ENCODE measurements at places on chromosomes 11 and 22. TPM values are rescaled to one million over a fixed set of nuclear protein-coding genes. Genes with fewer than 3 reads are reported as not detected.

DNA sequence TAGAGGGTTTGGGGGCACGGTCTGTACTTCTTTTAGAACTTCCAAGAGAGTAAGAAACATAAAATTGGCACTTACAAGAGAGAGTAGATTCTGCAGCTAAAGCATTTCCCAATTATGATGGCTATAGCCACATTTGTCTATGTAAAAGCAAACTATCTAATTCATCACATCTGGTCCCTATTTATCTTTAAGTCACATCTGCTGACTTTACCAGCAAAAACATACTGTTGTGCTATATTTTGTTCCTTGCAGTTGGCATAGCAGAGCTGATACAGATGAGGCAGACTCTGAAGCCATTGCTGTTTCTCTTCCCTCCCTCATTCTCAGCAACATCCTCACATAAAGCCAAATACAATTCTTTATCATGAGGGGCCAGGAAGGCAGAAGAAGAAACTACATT lies 1533.5 kb upstream of the RAG2 start:
- DNase-seq = no peak

DNA sequence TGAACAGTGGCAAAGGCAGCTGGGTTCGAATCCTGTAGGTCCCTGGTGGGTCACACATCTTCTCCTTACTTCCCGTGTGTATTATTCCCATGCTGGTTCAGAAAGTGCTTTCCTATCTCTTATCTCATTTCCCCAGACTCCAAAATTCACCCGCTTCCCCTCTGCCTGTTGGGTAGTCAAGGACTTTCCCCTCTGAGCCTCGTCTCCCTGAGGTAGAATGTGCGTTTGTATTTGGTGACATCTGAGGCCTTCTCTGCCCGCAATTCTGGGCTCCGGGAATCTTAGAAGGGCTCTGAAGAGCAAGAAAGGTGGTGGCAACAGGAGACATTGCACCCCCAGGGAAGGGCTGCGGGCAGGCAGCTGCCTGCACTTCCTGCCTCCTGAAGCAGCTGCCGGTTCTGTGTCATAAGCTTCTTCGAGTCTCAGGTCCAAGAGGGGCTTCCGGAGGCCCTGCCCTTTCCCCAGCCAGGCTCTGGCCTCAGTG lies 5.9 kb downstream of the LRRC32 start:
- DNase-seq = peak; percentile 9

GRCh38 chr11:108902027-108902469 lies 237.2 kb downstream of the DDX10 start:
- DNase-seq = no peak

- DNase-seq = no peak
Observed at GRCh38 chr11:122155765-122156527, 39.9 kb upstream of the BLID start.

DNA sequence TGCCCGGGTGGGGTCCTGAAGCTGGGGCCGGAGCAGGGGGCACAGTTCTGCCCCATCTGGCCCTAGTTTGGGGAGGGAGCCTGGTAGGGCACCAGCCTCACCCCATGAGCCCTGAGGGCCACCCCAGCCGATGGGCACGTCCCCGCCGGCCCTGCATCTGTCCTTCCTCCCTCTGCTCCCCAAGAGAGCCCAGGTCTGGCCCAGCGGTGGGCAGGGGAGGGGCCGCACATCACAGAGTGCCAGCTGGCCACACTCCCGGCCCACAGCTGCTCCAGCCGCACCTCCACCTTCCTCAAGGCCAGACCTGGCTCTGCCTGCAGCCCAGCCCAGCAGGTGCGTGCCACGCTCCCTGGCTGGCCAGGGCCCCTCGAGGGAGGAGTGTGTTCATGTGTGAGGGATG lies 21.6 kb downstream of the BRSK2 start:
- DNase-seq = no peak

DNA sequence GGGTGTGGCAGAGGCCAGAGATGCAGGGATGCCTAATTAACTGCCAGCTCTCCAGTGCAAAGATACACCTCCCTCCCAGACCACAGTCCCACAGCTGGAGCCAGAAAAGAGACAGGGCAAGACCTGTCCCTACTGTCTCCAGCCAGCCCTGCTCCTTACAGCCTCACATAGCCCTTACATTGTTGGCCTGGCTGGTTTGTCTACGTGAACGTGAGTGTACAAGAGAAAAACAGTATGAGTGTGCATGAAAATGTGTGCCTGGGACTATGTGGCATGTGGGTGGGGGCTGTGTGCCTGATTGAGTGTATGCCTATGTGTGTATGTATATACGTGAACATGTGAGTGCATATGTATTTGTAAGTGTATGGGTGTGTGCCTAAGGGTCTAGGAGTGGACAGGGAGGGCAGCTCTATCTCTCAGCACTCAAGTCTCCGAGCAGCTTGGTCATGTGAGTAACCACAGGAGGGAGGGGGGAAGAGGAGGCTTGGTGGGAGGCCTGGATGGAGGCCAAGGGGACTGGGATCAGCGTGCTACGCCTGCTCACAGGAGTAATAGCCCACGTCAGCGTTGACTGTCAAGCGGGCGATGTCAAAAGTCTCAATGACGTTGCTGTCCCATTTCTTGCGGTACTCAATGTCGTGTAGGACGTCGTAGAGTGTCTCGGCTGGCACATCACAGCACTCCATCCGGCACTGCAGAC lies 6.6 kb upstream of the ARAP1 start:
- DNase-seq = no peak

DNA sequence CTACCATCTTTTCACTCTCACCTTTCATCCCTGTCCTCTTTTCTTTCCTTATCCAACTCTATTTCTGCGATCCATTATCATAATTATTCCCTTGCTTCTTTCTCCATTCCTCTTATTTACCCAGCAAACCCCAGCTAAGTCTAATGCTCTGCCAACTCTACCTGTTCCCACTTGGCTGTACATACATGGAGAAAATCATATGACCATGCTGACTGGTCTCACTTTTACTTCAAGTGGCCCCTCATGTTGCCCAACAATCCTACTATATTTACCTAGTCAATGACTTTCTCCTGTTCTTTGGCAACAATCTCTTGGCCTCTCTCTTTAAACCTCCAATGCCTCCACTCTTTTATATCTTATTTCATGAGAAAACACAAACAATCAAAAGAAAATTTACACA lies 94.1 kb downstream of the USP35 start:
- no peak for DNase-seq

- no peak for DNase-seq
Observed at GRCh38 chr22:50561401-50562358, 1.0 kb downstream of the SYCE3 start.

- DNase-seq = no peak
Observed at GRCh38 chr11:69261116-69261515, 32.8 kb upstream of the MYEOV start.

DNA sequence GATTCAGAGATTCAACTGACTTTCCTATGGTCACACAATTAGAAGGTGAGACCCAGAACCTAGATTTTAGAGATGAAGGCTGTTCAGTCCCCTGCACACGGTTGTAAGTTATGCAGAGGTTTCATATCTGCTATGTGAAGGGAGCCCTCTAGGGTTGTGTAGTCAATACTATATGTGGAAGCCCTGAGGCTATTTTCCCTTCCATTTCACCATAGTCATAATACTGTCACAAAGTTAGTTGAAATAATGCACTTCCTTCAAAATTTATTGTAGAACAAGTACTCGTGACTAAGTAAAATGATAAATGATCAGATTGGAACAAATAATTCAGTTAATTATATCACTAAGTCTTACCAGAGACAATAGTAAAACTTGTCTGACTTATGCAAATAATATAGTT lies 48.8 kb downstream of the ENDOD1 start:
- no peak for DNase-seq

DNA sequence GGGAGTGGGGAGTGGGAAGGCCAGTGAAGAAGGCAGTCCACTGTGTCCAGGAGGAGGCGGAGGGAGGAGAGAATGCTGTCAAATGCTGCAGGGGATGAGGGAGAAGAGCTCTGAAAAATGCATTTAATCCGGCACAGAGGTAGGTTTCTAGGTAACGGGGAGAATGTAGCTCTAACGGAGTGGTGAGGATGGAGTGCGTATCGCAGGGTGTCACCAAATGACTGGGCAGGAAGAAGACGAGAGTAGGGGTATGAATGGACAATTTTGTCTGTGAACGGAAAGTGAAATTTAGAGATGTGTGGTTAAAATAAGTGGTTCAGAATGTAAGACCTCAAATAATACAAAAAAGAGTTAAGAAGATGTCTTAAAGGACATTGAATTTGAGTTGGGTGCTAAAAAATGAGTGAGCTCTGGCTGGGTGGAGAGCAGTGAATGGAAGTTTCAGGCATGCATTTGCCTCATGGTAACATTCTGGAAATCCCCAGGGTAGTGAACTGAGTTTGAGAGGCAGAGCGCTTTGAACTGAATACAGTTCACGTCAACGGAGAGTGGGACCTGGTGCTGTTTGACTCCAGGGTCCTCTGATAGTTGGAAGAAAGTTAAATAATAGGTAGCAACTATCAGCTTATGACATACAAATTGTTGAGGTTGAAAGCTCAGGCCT lies 81.3 kb upstream of the CADM1 start:
- no peak for DNase-seq

DNA sequence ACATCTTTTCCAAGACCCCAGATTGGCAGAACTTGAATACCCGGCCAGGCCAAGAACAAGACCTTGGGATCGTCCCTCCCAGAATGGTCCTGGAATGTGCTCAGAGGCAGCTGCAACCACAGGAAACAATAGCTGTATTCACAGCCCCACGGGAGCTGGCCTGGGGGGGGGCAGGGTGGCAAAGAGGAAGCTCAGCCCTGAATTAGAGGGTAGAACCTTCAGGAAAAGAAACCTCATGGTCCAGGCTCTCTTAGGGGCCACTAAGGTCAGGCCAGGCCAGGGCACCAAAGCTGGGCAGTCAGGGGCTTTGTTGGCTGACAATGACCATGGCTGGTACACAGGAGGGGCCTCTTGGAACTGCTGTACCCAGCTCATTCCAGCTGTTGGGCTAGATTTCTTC lies 17.3 kb downstream of the RPL27A start:
- peak; percentile 33 for DNase-seq

DNA sequence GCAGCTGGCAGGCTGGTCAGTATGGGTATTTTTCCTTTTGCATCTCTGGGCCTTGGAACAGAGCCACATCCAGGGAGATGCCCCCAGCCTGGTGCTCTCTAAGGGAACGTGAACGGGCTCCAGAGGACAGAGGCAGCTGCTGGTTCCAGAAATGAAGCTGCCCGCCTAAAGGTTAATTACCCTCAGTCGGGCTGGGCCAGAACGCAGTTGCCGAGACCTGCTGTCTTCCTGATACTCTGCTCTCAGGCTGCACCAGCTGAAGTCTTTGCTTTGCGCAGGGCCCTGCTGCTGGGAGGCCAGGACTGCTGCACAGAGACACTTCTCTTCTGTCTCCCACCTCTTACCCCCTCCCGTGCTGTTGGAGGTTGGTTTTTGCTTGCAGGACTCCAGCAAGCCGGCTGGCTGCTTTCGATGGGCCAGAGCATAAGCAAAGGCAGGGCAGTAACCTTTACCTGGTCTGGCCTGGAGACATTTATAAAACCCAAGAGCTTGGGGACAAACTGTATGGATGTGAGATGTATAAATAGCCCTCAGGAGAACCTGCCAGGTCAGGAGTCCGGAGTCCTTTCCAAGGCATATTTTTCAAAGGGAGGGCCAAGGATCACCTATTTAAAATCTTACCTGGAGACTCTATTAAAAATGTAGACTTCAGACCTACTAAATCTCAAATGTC lies 197.1 kb downstream of the GRIK4 start:
- DNase-seq = no peak

DNA sequence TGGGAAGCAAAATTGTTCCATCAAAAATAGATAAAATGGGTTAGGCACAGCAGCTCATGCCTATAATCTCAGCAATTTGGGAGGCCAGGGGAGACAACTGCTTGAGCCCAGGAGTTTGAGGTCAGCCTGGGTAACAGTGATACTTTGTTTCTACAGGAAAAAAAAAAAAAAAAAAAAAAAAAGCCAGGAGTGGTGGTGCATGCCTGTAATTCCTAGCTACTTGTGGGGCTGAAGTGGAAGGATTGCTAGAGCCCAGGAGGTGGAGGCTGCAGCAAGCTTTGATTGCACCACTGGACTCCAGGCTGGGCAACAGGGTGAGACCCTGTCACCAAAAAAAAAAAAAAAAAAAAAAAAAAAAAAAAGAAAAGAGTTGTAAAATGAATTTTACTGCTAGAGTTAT lies 49.6 kb downstream of the KIF18A start:
- DNase-seq = no peak

- DNase-seq = peak; percentile 17
Observed at GRCh38 chr11:74141241-74141695, 29.5 kb downstream of the C2CD3 start.

GRCh38 chr22:20424568-20424931 lies 13.1 kb downstream of the SCARF2 start:
- DNase-seq = no peak

- no peak for DNase-seq
Observed at GRCh38 chr22:29700900-29701154, 19.0 kb upstream of the CABP7 start.

- no peak for DNase-seq
Observed at GRCh38 chr22:29206372-29207242, 911 bp downstream of the EMID1 start.

GRCh38 chr22:39719559-39720450 lies 149.3 kb downstream of the CACNA1I start:
- DNase-seq = no peak

GRCh38 chr11:130141561-130142341 lies 17.8 kb upstream of the ST14 start:
- DNase-seq = no peak

DNA sequence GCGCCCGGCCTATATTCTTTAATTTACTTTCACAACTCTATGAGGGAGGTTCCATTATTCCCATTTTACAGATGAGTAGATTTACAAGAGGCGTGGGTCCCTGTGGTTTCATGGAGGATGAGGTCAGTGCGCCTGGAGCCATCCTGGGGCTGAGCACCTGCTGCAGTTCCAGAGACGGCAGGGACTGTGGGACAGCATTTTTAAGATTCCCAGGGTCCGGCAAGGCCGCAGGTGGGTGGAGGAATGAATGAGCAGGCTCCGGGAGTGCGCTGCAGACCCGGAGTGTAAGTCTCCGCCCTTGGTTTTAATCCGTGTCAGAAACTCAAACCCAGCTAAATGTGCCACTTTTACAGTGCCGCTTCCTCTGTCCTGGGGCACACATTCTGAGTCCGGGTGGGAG lies 4.1 kb upstream of the CHRM1 start:
- no peak for DNase-seq

- DNase-seq = no peak
Observed at GRCh38 chr11:59573216-59573615, 42.4 kb downstream of the OSBP start.

GRCh38 chr11:117572129-117572528 lies 224.9 kb downstream of the DSCAML1 start:
- DNase-seq = no peak

The ADORA2A gene
- total RNA-seq = 3.0 TPM

The FAM227A gene
- 0.20 TPM for total RNA-seq

The CHADL gene
- 5.1 TPM for total RNA-seq

The KRTAP5-8 gene
- 0.48 TPM for total RNA-seq

The CCS gene
- total RNA-seq = 37.4 TPM

The SORL1 gene
- total RNA-seq = 119 TPM

The OR51E2 gene
- 10.3 TPM for total RNA-seq

The KIRREL3 gene
- total RNA-seq = 0.82 TPM

The C11orf91 gene
- total RNA-seq = not detected
